Kidney epithelial cell (primary cell): ENCODE measurements at places on chromosomes 6 and 20. TPM values are rescaled to one million over a fixed set of nuclear protein-coding genes. Genes with fewer than 3 reads are reported as not detected.

EYA2 gene
- total RNA-seq = not detected in 2 replicates

POU5F1 gene
- 0.21 and 0.68 TPM in 2 replicates for total RNA-seq

ACTL10 gene
- 3.1 and 3.6 TPM in 2 replicates for total RNA-seq

GATA5 gene
- total RNA-seq = 0.27 TPM in 1 of 2 replicates, not detected in the other

GLO1 gene
- total RNA-seq = 168 and 195 TPM in 2 replicates

TREML1 gene
- not detected in 2 replicates for total RNA-seq

RAMACL gene
- 0.21 and 0.88 TPM in 2 replicates for total RNA-seq

LGSN gene
- not detected in 2 replicates for total RNA-seq

C20orf202 gene
- total RNA-seq = not detected in 2 replicates

STX16 gene
- total RNA-seq = 38.3 and 53.6 TPM in 2 replicates

ULBP3 gene
- 8.0 and 14.8 TPM in 2 replicates for total RNA-seq

ZNF322 gene
- total RNA-seq = 17.8 and 22.7 TPM in 2 replicates

VGLL2 gene
- not detected in 2 replicates for total RNA-seq

PTPRT gene
- total RNA-seq = 0.25 TPM in 1 of 2 replicates, not detected in the other

TPX2 gene
- 16.0 and 16.1 TPM in 2 replicates for total RNA-seq

TEAD3 gene
- 18.1 and 23.8 TPM in 2 replicates for total RNA-seq

NKAIN4 gene
- 65.4 and 107 TPM in 2 replicates for total RNA-seq

TBXT gene
- not detected in 2 replicates for total RNA-seq

LPA gene
- total RNA-seq = not detected in 2 replicates

PRL gene
- total RNA-seq = not detected in 2 replicates

ECI2 gene
- total RNA-seq = 40.7 and 43.4 TPM in 2 replicates

LINC00237 gene
- not detected in 2 replicates for total RNA-seq

HUS1B gene
- total RNA-seq = not detected in 2 replicates

ZSWIM3 gene
- total RNA-seq = 3.8 and 4.7 TPM in 2 replicates

PTGIS gene
- total RNA-seq = 0.88 and 2.7 TPM in 2 replicates

CCM2L gene
- not detected in 2 replicates for total RNA-seq

LY86 gene
- total RNA-seq = 0.96 TPM in 1 of 2 replicates, not detected in the other

IL17F gene
- total RNA-seq = not detected in 2 replicates

MATN4 gene
- total RNA-seq = not detected in 2 replicates

CCDC170 gene
- total RNA-seq = 0.14 TPM in 1 of 2 replicates, not detected in the other

NOL4L gene
- total RNA-seq = 31.4 and 35.7 TPM in 2 replicates

SCGN gene
- total RNA-seq = not detected in 2 replicates
